ENCODE measurements at places on chromosomes 7 and 10. TPM values are rescaled to one million over a fixed set of nuclear protein-coding genes. Genes with fewer than 3 reads are reported as not detected.

DNA sequence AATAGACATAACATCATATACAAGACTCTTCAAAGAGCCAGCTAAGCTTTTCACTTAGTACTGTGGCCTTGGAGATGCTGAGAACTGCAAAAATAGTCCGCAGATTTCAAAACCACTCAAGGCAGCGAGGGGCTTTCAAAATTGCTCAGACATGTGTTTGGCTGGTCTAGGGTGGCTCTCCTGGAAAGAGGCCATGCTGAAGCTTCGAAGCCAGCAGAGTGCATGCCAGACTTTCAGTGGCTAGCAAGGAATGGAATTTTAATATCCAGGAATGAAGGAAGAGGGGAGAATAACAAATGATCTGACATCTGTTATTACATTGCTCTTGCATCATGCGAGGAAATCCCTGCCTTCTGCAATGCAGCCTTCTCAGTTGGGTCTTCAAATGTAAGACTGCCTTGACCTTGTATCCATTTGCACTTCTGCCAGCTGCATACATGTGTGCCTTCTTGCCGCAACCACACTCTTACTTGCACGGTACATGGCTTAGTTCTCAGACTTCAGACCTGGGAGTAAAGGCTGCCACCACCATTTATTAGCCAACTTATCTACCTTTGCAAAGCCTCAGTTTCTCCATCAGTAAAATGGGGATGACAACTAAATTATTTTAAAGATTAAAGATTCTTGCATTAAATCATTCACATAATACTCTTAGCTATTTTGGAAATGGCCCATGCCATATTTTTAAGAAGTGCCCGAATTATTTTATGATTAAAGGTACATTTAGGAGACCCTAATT, 55.9 kb downstream of the ITIH5 start:
- no peaks in the 10 kb centered on the region for H3K4me1 ChIP-seq
- DNase-seq = no peak
- no peak overlapping the region for H3K4me3 ChIP-seq
- H3K36me3 ChIP-seq = no peaks in the 10 kb centered on the region
- H3K27me3 ChIP-seq = peaks cover 17% of the 10 kb centered on the region
- no peak overlapping the region for H3K27ac ChIP-seq

DNA sequence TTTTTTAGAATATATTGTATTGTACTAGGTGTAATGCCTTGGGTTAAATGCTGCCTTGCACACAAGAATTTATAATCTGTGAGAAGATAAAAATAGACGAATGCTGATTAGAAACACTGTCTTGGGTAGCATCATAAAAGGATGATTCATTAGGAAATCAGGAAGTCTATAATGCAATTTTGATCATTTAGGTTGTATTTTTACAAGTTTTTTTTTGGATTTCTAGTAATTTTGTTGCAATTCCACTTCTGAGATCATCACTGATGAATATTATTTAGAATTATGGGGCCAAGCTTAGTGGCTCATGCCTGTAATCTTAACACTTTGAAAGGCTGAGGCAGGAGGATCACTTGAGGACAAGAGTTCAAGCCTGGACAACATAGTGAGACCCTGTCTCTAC, 29.6 kb downstream of the WBP1L start:
- H3K27me3 ChIP-seq = no peaks in the 10 kb centered on the region
- peaks cover 14% of the 10 kb centered on the region for H3K4me1 ChIP-seq
- H3K4me3 ChIP-seq = no peak overlapping the region
- DNase-seq = no peak
- no peaks in the 10 kb centered on the region for H3K36me3 ChIP-seq

- no peak for DNase-seq
- no peaks in the 10 kb centered on the region for H3K27me3 ChIP-seq
- peak overlapping the region; percentile 39 for H3K4me3 ChIP-seq
Observed at GRCh38 chr10:70829543-70829942, 13.8 kb downstream of the SGPL1 start.

DNA sequence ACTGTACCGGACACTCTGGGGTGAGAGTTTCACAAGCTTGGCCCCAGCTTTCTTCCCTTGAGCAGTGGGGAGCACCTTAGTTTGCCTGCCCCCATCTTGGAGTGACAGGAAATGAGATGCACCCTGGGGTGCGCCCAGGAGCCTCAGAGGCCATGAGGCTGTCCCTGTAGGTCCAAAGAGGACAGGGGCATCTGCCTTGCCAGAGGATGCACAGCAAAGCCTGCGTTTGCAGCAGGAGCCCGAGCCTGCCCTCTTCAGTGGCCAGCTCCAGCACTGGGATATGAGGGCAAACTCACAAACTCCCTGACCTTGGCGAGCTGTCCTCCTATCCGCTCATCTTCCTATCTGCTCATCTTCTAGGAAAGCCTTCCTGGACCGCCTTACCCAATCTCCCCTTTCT, 79.5 kb downstream of the PROSER2 start:
- H3K27me3 ChIP-seq = no peaks in the 10 kb centered on the region
- H3K27ac ChIP-seq = no peak overlapping the region
- H3K4me1 ChIP-seq = peaks cover 17% of the 10 kb centered on the region
- no peaks in the 10 kb centered on the region for H3K36me3 ChIP-seq

DNA sequence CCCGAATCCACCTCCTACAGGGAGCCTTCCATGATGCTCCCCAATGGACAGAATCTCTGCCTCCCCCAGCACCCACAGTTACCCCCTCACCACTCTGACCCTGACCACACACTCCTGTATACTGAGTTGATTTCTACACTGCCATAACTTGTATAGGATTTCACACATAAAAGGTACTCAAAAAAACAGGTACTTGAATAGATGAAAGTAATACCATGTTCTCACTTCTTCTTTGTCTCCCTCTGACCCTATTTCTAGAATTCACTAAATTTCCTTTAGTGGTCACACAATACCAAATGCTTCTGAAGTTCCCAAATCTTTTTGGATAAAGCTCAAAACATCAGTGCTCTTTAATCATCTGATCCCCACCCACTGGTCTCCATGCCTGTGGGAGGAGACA, 45.4 kb downstream of the HSPA12A start:
- no peak overlapping the region for H3K4me3 ChIP-seq
- no peaks in the 10 kb centered on the region for H3K27me3 ChIP-seq
- DNase-seq = no peak
- no peaks in the 10 kb centered on the region for H3K4me1 ChIP-seq
- no peak overlapping the region for H3K27ac ChIP-seq

GRCh38 chr7:135210888-135211178, 493 bp downstream of the WDR91 start:
- H3K4me3 ChIP-seq = peak overlapping the region; percentile 100
- no peaks in the 10 kb centered on the region for H3K36me3 ChIP-seq
- no peak overlapping the region for H3K27ac ChIP-seq
- H3K27me3 ChIP-seq = no peaks in the 10 kb centered on the region
- peak; percentile 19 for DNase-seq
- peaks cover 8% of the 10 kb centered on the region for H3K4me1 ChIP-seq

- no peak overlapping the region for H3K27ac ChIP-seq
- no peaks in the 10 kb centered on the region for H3K4me1 ChIP-seq
- no peaks in the 10 kb centered on the region for H3K36me3 ChIP-seq
- H3K4me3 ChIP-seq = no peak overlapping the region
- peaks cover 16% of the 10 kb centered on the region for H3K27me3 ChIP-seq
Observed at GRCh38 chr10:129865960-129866359, 98.1 kb downstream of the EBF3 start.

DNA sequence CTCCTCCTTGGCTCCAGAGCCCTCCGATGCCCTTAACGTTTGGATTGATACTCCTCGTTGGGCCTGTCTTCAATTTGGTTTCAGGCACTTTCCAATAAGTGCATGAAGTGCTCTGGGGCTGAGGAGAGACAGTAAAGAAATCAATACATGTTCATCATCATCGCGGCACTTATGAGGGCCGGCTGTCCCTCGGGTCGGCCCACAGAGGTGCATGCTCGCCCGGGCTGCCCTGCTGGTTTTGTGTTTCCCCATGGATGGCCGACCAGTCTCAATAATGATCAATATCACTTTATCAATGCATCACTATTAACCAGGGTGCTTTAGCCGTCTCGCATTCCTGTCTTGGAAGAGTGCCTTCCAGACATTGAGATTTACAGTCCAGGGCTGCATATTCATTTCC, 154.2 kb downstream of the EBF3 start:
- H3K27me3 ChIP-seq = peaks cover 19% of the 10 kb centered on the region
- H3K4me1 ChIP-seq = no peaks in the 10 kb centered on the region
- no peak overlapping the region for H3K27ac ChIP-seq
- no peak for DNase-seq

GRCh38 chr7:2651336-2651735, 19.6 kb downstream of the TTYH3 start:
- no peak overlapping the region for H3K27ac ChIP-seq
- no peaks in the 10 kb centered on the region for H3K27me3 ChIP-seq
- no peaks in the 10 kb centered on the region for H3K4me1 ChIP-seq
- no peaks in the 10 kb centered on the region for H3K36me3 ChIP-seq
- H3K4me3 ChIP-seq = no peak overlapping the region

The STEAP4 gene
- total RNA-seq = 1.7 TPM

The SFR1 gene
- 4.7 TPM for total RNA-seq

Measured in PC-3 (cell line).